ENCODE measurements at places on chromosomes 12 and 14.
A peak's percentile ranks its signal among the peaks of the same experiment; 100 is the strongest.

DNA sequence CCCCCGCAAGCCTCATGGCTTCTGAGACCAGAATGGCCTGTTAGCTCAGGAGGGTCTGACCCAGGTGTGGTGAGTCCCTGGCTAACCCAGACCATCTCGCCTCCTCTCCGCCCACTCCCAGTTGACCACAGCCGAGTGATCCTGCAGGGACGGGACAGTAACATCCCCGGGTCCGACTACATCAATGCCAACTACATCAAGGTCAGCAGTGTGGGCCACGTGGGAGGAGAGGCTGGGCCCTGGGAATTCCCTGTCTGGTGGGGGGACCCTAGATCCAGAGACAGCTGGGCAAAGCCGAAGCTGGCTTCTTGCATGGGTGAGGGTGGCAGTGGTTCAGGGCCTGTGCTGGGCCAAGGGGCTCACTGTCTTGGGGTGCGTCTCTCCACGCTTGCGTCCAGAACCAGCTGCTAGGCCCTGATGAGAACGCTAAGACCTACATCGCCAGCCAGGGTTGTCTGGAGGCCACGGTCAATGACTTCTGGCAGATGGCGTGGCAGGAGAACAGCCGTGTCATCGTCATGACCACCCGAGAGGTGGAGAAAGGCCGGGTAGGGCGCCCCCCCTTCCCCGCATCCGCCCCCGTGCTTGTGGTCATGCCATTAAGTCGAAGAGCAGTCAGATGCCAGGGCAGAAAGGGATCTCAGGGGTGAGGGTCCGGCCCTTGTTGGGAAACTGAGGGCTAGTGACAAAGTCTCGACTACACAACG is 5.0 kb downstream of the PTPN6 start:
- DNase-seq = no peak

DNA sequence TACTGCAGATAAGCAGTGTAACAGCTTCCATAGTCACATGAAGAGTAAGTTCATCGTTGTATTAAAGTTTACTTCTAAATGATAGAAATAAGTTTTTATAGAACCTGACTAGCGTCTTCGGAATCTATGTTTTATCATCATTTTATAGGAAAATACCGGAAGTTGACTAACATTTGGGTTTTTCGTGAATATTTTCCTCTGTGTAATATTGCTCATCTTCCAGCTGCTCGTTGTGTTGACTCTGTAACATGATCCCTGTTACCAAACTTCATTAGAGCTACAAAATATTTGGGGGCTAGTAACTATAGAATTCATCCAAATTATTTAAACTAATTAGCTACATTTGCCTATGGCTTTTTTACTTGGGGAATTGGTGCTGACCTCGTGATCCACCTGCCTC is 37.2 kb downstream of the DDX51 start:
- no peak for DNase-seq

GRCh38 chr12:42468341-42468821 is 121.2 kb downstream of the PRICKLE1 start:
- DNase-seq = no peak

DNA sequence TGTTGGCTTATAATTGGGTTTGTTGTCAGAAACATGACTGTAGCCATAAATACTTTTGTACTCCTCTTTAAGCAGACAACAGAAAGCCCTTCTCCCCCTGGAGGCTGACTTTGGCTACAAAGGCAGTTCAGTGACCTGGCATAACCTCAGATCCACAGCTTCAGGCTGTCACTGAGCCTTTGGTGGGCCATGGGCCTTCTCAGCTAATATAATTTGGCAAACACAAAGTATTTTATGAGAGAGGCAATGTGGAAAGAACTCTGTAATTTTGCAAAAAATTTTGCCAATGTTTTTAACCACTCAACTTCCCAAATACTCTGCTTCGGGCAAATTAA is 15.5 kb upstream of the MGP start:
- DNase-seq = no peak

DNA sequence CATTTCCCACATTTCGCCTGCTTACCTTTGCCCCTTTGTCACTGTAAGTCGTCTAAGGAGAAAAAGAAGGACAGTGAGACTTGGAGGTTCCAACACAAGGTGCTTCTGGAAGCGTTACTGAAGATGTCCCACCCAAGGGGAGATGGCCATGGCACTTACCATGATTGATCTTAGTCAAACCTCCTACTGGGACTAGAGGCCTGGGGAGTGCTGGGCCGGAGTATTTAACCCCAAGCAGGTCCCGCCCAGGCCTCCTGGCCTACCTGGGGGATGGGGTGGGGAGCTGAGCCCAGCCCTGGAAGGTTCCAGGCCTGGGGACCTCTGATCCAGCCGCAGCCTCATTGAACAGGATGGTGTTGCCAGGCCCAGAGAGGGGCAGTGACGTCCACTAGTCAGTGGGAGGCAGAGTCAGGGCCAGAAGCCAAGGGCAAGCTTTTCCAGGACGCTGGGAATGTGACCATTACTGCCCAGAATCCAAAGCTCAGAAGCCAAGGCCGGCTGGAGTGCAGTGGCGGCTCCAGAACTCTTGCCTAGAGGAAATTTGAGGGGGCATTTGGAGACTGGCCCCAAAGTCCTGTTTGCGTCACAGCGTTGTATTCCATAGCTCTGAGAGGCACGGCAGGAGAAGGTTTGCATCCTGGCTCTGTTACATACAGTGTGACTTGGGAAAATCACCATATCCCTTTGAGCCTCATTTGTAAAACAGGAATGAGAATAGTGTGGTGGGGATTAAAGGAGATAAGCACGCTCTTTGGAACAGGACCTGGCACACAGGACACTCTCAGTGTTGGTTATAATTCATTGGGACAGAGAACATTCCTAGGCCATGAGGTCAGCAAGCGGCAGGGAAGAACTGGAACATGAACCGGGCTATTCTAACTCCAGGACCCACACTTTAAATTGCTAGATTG is at the start of gene HPD:
TSS of gene HPD (minus strand) at position 198 of the 911 bp plus-strand sequence. CDS start at position 162, 36 bp downstream.
- DNase-seq = no peak

GRCh38 chr12:28409892-28410291 is 219.6 kb downstream of the CCDC91 start:
- no peak for DNase-seq

DNA sequence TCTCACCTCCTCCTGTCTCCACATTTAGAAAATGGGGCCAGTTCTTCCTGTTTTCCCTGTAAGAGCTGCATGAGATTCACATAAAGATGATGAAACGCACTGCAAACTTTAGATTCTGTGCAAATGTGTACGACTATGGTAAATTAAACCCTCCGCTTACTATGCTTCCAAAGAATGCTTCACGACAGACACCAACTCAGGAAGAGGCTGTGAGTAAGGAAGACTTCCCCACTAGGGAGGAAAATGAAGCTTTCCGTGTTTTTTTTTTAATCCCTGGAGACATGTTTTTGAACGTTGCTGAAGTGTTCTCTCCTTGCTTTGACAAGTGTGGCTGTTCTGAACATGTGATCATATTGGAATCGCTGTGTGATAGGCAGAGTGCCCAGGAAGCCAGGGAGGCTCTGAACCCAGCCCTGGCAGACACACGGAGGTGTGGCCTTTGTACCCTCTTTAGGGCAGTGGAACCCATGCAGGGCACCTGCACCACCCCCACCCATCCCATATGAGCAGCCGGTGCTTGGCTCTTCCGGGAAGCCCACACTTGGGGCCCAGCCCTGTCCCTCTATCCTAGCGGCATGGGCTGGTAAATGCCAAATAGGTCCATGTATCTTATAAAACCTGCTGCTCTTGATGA is 7.5 kb upstream of the SYNE3 start:
- DNase-seq = no peak

GRCh38 chr12:88142610-88142991 is 494 bp downstream of the TMTC3 start:
- peak; percentile 3 for DNase-seq

DNA sequence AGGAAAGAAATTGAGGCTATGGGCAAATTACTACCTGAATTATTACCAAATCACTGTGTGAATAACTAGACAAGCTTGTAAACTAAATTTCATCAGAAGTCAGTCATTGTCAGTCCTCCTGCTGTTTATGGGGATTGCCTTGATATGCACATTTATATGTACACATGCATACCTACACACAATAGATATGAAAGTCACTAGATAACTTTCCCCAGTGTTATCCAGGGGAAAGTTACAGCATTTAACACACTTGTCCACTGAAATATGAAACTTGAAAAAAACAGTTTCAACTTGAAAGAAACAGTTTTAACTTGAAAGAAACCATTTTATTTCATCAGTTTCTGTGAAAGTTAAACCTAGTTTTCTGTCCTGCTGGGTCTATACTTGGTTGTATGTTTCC is 199.6 kb downstream of the SLC2A13 start:
- no peak for DNase-seq

GRCh38 chr12:109763201-109763841 is 49.7 kb downstream of the FAM222A start:
- DNase-seq = no peak

DNA sequence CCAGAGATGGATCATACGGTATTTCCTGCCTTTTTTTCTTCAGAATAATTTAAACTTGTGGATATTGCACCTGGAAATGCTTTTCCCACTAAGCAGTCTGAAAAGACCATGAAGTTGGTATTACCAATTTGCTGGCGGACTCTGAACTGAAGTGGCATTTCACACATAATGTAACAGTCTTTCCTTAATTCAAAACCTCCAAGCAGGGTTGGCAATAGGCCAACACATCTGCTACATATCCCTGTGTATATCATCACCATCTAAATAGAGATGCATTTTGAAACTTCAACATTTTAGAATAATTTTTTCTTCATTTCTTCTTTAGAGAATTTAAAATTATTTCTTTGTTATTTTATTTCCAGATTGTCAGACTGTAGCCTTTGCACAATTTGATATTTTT is 100.5 kb downstream of the TSPAN8 start:
- DNase-seq = no peak

GRCh38 chr12:49633703-49634345 is 10.5 kb downstream of the PRPF40B start:
- no peak for DNase-seq

- no peak for DNase-seq
Observed at GRCh38 chr12:86349196-86349595, 93.0 kb upstream of the MGAT4C start.

DNA sequence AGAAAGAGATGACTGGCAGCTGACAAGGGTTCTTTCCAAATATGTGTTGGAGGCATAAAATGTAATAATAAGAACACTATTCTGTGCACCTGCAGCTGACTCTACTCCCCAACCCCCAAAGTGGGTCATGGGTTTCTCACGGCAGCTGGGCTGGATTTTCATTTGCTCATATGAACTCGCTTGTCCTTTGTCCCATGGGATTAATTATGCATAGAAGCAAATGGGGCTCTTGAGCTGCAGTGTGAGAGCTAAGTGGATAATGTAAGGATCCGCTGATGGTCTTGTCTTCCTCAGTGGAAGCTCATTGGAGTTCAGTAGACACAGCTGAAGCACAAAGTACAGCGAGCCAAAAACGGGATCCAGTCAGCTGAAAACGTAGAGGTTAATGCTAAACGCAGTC is 46.3 kb downstream of the TTC8 start:
- no peak for DNase-seq

GRCh38 chr14:33848706-33849454 is 102.0 kb downstream of the EGLN3 start:
- no peak for DNase-seq

GRCh38 chr12:127381681-127382080 is 885.3 kb upstream of the TMEM132C start:
- no peak for DNase-seq

DNA sequence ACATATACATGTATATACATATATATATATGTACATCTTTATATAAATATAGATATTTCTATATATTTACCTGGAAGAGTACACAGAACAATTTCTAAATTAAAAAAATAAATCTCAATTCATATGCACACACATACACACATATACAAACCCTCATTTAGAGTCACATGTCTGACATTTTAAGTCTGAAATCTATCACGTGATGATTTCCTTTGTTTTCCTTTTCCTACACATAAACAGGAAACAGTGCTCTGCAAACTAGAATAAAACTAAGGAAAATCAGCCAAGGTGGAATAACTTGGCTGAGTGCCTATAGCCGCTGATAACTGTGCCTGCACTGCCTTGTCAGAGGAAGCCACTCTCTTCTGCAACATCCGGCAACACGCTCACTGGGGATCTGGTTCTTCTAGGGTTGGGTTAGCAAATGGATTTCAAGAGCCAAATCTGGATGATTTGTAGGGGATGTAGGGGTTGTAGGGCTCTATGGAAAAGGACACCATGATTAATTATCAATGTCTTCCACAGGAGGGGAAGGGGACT is 480.7 kb downstream of the TMEM132D start:
- DNase-seq = no peak

DNA sequence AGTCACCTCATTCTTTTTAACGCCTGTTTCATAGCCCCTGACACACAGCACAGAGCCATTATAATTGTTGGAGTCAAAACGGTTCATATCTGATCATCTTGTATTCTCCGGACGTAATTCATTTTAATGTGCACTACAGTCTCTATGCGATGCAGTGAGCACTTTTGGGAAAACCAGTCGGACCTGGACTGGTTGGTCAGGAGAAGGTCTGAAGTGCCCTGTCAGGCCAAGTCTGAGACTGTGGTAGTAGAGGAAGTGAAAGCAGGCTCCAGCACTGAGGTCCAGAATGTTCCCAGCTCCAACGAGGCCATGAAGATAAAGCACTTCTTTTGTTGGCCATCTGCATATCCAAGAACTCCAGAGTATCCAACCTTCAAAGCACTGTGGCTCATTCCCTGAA is 117.1 kb upstream of the NCOR2 start:
- no peak for DNase-seq

- DNase-seq = no peak
Observed at GRCh38 chr12:81207173-81207572, 129.3 kb downstream of the ACSS3 start.

DNA sequence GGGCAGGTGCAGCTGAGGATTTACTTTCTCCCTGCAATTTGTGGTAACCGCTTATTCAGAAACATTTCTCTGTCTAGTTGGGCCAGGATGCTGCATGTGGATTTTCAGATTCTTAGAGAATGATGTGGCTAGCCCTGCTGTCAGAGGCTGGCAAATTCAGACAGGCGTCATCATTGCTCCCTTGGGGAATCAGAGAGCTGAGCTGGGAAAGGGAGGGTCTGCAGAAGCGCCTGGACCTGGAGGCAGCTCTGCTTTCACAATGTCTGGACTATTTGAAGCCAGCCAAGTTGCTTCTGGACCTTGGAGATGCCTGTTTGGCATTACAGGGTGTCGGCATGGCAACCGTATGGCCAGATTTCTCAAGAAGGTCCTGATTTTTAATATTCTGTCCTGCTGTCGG is 3.4 kb downstream of the GALNT16 start:
- DNase-seq = no peak

GRCh38 chr14:105700622-105701288 is 174.4 kb downstream of the TMEM121 start:
- no peak for DNase-seq

- peak; percentile 17 for DNase-seq
Observed at GRCh38 chr12:68374307-68374982, 42.3 kb upstream of the MDM1 start.

DNA sequence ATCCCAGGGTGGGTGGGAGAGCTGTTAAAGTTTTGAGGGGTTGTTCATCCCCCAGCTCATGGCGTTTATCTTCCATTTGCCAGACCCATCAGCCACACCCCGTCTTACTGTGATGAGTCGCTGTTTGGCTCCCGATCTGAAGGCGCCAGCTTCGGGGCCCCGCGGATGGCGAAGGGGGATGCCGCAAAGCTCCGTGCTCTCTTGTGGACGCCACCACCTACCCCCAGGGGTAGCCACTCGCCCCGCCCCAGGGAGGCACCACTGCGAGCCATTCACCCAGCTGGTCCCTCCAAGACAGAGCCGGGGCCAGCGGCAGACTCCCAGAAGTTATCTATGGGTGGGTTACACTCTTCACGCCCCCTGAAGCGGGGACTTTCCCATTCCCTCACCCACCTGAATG is 5.7 kb downstream of the RITA1 start:
- DNase-seq = no peak

GRCh38 chr12:97837401-97837800 is 374.8 kb downstream of the RMST start:
- DNase-seq = no peak

GRCh38 chr12:10537721-10538120 is 32.0 kb downstream of the EIF2S3B start:
- no peak for DNase-seq
